Left hindlimb (tissue), 1 donor: ENCODE measurements at places on chromosomes 3 and 15.
A peak's percentile ranks its signal among the peaks of the same experiment; 100 is the strongest.

GRCh38 chr3:108222853-108223565 is 785 bp upstream of the IFT57 start:
- DNase-seq: no peak

- DNase-seq: no peak
Observed at GRCh38 chr15:68699881-68700454, 120.7 kb downstream of the ANP32A start.

DNA sequence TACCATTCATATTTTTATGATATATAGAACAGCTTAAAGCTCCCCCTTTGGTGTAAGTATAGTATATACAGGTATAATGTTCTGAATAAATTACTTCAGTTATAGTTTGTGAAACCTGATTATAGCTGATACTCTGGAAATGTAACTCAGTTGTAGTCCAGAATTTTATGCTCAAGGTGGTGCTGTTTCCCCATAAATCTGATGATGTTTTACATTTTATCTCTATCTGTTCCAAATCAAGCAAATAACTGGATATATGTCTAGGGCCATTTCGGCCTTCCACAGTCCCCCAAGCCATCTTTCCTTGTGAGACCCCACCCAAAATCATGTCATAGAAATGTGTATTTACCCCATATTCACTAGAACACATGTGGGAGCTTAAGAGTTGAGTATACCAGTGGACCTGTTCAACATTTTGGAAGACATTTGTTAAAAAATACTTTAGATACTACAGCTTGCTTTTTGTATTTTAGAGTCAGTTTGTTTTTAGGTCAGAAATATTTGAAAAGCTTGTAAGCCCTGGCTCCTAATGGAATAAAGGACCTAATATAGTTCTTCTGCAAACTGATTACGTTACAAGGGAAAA is 107.1 kb downstream of the ATG7 start:
- DNase-seq: no peak

- no peak for DNase-seq
Observed at GRCh38 chr15:62280625-62281024, 115.5 kb upstream of the C2CD4B start.

- no peak for DNase-seq
Observed at GRCh38 chr3:100516232-100516631, 23.8 kb downstream of the TMEM45A start.

- peak; percentile 48 for DNase-seq
Observed at GRCh38 chr3:13016083-13016720, 57.0 kb downstream of the IQSEC1 start.

- DNase-seq: no peak
Observed at GRCh38 chr15:79132770-79133169, 42.2 kb upstream of the RASGRF1 start.

DNA sequence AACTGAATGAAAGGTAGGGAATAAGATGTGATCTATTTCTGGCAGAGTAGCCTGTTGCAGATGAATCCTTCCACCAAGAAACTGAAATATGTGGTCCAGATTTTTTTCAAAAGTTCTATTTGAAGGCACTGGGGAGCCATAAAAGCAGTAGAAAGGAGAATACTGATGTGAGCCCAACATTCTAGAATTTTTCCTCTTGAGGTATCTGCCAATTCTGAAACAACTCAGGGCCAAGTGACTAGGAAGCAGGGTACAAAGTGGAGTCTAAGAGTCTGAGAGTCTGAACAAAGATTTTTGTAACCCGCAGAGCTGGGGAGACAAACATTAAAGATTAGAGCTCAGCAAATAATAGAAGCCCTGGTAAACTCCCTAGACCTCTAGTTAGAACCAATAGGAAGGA is 58.3 kb upstream of the SLCO3A1 start:
- no peak for DNase-seq

DNA sequence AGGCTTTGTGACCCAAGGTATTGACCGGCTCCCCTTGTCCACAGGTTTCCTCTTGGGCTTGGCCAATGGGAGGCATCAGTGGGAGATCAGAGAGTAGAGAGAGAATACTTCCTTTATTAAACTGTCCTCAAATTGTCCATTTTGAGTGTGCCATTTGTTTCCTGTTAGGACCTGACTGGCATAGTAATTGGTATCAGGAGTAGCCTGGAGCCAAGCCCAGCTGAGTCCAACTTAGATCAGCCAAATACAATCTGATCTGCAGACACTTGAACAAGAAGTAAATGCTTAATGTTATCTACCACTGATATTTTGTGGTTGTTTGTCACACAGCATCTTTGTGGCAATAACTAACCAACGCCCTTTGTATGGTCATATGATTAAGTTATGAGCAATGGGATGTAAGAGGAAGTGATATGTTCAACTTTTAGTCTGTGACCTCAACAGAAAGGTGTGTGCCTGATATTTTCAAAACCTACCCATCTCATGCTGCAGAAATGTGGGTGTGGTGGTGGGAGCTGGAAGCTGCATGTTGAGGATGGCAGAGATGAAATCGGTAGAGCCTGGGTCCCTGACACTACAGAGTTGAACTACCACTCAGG is 13.3 kb downstream of the MYD88 start:
- no peak for DNase-seq

DNA sequence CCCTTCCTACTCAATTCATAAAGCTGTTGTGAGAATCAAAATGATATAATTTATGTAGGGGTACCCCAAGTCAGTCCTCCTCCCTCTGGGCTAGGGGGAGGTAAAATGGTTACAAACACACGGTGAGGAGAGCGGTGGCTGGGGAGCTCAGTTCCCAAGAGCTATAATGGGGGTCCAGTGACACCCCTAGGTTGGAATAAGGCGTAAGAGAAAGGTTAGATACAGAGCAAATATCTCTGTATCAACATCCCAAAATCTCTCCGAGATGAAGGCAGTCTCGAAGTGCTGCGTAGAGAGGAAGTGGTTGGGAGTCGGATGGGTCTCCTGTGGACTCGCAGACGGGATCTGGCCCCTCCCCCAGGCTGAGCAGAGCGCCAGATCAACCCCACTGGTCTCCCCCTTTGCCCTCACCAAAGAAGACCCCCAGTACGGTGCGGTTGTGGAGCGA is 1.8 kb downstream of the DUOX2 start:
- no peak for DNase-seq

DNA sequence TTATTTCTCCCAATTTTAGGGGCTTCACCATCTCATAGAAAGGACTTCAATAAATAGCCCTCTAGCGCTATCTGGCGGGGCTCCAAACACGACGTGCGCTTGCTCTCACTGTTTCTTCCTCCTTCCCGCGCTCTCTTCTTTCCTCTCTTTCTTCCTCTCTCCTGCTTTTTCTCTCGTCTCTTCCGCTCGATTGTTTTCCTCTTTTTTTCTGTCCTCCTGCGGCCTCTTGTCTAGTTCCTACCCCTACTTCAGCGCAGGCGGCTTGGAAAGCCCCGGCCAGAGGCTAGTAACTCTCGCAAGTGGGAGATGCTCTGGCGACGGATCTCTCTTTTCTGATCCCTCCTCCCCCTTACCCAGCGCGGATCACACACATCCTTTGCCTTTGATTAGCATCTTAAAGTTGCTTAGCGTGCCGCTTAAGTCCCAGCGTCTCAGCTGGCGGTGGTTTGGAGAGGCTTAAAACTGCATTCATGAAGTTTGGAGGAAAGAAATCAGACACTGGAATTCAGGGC is 6.2 kb upstream of the MEIS2 start:
- DNase-seq: peak; percentile 65

GRCh38 chr3:14426305-14426620 is 23.9 kb downstream of the SLC6A6 start:
- no peak for DNase-seq

DNA sequence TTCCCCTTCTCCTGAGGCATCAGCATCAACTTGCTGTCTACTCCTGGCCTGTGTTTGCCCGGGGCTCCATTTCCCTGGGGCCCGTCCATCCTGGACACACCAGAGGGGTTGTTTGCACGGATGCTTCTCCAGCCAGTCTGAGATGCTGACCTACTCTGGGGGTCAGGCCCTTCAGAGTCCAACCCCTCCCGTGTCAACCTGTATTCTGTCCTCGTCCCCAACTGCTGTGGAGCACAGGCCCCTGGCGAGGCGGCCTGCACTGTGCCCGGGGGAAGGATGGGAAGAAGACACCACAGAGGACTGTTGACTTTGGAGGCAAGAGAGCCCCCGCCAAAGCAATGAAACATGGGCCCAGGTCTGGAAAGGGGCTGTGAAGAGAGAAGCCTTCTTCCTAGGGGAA is 25.8 kb downstream of the ALS2CL start:
- DNase-seq: peak; percentile 16

DNA sequence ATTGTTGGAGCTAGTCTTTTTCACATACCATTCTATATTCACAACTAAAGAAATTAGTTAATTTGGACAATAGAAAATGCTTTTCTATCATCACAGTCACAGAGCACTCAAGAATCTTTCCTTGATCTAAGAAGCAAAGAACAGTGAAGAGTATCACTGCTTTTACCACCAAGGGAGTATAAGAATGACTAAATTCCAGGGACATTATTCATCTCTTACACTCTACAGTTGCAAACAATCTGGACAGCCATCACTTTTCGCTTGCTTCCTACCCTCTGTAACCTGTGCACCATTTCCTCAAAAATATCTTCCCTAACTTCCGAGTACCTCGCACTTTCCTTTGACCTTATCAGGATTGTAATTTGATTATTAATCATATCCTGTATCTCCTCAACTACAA is 359.5 kb upstream of the TMCO5A start:
- DNase-seq: no peak

DNA sequence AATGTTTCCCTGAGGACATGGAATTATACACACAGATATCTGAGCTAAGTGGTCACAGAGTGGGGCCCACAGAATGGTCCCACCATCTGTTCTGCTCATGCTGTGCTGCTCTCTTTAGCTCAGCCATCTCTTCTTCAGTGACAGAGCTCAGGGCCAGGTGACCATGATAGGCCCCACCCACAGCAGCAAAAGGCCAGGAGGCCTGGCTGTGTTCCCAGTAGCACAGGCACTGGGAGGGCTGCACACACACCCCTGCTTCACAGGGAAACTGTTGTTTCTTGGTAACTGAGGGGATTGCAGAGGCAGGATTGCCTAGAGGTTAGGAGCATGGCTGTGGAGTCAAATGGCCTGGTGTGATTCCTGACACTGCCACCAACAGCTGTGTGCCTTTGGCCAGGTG is 4.8 kb upstream of the FBXW12 start:
- DNase-seq: no peak

DNA sequence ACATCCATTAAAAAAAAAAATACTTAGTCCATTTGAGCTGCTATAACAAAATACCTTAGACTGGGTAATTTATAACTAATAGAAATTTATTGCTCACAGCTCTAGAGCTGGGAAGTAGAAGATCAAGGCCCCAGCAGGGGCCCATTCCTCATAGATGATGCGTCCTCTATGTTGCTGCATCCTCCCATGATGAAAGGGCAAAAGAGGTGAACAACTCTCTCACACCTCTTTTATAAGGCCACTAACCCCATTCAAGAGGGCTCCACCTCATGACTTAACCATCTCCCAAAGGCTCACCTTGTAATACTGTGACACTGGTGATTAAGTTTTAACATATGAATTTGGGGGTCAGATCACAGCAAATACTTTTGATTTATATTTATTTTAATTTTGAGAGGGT is 3.0 kb upstream of the TLNRD1 start:
- DNase-seq: no peak

DNA sequence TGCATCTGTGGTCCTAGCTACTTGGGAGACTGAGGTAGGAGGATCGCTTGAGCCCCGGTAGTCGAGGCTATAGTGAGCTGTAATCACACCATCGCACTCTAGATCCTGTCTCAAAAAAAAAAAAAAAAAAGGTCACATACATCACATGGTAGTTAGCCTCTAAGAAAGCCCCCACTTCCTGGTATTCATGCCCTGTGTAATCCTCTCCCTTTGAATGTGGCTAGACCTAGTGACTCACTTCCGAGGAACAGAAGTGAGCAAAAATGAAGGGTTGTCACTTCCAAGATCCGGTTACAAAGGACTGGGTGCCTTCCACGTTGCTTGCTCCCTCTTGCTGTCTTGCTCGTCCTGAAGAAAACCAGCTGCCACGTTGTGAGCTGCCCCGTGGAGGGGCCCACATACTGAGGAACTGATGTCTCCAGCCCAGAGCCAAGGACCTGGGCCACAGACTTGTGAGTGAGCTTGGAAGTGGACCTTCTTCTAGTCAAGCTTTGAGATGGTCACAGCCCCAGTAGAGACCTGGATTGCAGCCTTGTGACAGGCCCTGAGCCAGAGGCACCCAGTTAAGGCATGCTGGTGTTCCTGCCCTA is 12.6 kb upstream of the LCTL start:
- DNase-seq: no peak

DNA sequence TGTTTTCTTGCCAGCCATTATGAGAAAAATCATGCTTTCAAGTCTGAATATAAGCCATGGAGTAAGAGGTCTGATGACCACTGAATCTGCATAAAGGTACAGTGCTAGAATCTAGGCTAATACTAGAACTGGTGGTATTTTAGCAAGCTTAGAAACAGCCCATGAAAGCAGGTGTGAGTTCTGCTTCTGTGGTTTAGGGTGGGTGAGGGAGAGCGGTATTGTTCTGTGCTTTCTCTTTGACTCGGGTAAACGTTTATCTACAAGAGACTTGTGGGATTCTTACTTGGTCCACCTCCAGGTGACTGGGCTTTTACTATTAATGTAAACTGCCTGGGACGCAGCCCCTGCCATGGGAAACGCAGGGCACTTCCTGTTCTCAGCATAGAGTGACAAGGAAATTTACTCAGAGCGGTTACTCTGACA is 55.2 kb downstream of the PGPEP1L start:
- no peak for DNase-seq

- DNase-seq: no peak
Observed at GRCh38 chr3:161691677-161692076, 195.1 kb downstream of the OTOL1 start.

DNA sequence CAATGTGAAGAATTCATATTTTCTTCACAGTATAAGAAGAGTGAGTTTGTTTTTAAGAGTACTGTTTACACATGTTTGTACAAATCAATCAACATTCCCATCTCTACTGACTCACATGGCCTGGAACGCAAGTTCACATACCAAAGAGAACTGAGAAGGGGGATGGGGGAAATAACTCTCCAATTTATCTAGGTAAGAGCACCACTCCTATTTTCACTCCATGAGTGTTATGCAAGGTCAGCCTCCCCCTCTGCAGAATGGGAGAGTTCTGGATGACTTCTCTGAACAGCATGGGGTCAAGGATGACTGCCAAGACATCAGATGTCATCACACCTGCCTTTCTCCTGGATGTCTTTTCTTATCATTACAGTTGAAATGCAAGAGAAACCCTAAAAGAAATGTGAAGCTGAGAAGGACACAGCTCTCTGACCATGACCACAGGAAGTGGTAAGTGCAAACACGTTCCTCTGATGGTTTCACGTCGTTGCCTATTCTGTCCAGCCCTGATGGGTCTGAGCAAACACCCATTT is 95.2 kb downstream of the SEMA6D start:
- no peak for DNase-seq

DNA sequence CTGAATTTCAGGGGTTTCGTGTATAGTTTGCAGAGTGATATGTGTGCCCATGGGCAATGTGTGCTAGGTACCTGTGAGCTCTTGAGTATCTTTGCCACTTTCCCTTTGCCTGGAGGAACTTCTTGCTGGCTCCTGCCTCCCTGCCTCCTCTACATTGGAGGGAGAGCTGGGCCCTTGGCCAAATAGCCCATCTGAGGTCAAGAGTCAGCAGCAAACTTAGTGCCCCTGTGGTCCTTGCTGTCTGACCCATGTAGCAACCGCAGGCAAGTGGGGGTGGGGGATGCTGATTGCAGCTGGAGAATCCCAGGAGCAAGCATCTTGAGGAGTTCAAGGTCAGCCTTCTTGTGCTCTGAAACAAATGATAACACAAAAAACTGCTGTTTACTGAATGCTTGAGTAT is 5.4 kb upstream of the TBC1D21 start:
- DNase-seq: no peak
